ENCODE measurements at places on chromosomes 1 and 21.

GRCh38 chr1:52836035-52836434, 6.5 kb upstream of the ZYG11A start:
- DNase-seq: no peak

GRCh38 chr1:246035060-246035541, 472.0 kb downstream of the SMYD3 start:
- DNase-seq: no peak

DNA sequence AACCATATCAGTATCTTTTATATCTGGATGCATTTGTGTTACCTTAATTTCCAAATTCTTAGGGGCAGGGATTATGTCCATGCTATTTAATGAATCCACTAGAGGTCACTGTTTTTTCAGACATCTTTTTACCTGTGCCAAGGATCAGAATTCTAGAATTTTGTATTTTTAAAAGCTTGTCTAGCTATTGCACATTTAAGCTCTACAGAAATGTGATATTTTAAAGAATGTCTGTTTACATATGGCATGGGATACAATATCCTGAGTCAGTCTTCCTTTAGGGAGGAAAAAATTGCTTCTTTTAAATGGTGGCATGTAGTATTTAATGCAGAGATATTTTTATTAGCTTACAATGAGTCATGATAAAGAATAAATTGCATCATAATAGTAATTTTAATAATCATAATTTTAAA, 11.3 kb downstream of the RPAP2 start:
- peak; percentile 9 for DNase-seq

DNA sequence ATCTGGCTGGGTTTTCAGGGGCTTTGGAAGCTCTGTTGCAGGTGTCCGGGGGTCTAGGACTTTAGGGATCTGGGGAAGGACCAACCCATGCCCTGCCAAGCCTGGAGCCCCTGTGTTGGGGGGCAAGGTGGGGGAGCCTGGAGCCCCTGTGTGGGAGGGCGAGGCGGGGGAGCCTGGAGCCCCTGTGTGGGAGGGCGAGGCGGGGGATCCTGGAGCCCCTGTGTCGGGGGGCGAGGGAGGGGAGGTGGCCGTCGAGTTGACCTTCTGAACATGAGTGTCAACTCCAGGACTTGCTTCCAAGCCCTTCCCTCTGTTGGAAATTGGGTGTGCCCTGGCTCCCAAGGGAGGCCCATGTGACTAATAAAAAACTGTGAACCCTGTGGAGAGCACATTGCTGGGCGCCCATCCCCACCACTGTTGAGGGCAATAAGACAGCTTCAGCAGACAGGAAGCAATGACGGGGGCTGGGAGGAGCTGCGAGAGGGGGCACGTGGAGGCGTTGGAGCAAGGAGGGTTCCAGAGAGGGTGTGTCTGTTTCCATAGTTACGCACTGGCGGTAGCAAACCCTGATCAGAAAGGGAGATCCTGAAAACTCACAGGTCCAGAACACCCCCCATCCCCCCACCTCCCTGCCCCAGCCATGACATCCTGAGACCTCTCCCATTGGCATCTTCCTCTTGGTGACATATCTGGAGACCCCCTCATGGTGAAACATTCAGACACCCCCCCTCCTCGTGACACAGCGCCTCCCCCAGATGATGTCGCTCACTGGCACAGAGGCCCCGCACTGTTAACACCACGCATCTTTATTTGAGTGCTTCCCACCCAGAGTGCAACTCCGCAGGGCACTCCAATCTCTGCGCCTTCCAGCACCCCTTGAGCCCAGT, 8.4 kb downstream of the MYBPH start:
- no peak for DNase-seq

DNA sequence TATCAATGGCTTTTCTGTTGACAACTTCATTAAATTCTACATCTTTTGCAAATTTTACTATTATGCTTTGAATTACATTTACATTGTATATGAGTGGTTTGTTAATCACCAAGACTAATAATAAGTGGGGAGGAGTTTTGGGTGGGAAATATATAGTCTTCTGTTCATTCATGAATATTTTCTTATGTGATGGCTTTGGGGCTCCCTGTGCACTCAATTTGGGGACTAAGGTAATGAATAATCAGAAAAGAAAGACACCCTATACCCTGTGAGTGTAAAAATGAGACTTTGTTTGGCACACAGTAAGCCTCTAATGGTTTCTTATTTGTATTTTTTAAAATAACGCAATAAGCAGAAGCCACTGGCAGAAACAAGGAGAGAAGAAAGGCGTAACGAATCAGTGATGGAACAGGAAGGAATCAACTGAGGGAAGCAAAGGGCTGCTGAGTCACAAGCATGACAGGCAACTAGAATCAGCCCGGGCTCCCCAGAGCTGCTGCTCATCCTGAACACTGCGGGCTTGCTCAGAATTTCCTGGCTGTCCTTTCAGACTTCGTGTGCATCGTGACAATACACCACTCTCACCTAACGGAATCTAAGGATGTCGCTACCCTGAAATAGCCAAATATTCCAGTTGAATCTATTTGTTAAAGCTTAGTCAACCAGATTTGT, 20.8 kb upstream of the RGS2 start:
- DNase-seq: peak; percentile 50

GRCh38 chr1:226268421-226269124, 40.4 kb downstream of the LIN9 start:
- no peak for DNase-seq

DNA sequence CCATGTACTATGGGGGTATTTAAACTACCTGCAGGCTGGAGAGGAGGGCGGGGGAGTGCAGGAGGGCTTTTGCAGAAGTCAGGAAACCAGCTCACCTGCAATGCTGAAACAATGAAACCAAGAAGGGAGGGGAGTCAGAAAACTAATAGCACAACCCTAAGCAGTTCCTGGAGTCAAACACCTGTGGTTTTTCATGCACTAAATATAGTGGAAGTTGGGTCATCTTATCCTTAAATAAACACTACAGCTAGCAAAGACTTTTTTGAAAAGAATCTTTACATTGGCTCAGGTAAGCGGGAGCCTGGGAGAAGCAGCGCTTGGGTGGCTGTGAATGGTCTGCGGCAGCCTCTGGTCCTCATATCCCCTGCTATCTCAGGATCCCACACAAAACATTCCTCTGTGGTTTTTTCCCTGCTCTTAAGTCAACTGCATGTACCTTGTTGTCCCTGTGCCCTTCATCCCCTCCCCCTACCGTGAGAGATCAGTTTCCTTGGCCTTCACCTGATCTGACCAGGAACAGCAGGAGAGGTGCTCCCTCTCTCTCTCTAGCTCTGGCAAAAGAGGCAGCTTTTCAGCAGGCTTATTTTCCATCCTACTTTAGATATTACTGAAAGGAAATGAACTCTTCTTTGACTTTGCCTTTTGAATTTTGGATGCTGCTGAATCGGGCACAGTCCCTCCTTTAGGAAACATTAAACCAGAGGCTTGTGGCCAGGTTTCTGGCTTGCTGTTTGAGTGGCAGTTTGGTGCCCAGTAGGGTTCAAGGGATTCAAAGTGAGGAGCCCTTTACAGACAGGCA, 26.6 kb downstream of the TENT5C start:
- DNase-seq: no peak

GRCh38 chr1:226986496-226987178, 46.5 kb downstream of the COQ8A start:
- DNase-seq: no peak

All from astrocyte of the cerebellum (primary cell).